Right kidney (tissue), 9 donors: ENCODE measurements at places on chromosomes 16 and 17.

DNA sequence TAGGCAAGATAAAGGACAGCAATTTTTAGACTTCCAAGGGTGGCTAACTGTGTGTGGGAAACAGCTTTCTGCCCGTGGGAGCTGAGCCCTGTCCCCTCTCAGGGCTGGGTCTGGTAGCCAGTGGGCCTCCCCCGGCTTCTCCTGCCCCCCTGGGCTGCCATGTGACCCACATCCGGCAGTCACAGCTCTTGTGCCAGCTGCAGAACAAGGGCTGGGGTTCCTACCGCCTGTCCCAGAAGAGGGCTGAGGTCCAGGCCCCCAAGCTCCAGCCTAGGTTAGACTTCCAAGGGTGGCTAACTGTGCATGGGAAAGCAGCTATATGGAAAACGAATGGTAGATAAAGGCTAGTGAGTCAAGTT, 6.1 kb downstream of the GAST start:
- no peak for DNase-seq

GRCh38 chr16:81167851-81168250, 70.6 kb upstream of the BCO1 start:
- DNase-seq = no peak

GRCh38 chr16:18969050-18969854, 14.5 kb upstream of the TMC7 start:
- peak; percentile 69 for DNase-seq

DNA sequence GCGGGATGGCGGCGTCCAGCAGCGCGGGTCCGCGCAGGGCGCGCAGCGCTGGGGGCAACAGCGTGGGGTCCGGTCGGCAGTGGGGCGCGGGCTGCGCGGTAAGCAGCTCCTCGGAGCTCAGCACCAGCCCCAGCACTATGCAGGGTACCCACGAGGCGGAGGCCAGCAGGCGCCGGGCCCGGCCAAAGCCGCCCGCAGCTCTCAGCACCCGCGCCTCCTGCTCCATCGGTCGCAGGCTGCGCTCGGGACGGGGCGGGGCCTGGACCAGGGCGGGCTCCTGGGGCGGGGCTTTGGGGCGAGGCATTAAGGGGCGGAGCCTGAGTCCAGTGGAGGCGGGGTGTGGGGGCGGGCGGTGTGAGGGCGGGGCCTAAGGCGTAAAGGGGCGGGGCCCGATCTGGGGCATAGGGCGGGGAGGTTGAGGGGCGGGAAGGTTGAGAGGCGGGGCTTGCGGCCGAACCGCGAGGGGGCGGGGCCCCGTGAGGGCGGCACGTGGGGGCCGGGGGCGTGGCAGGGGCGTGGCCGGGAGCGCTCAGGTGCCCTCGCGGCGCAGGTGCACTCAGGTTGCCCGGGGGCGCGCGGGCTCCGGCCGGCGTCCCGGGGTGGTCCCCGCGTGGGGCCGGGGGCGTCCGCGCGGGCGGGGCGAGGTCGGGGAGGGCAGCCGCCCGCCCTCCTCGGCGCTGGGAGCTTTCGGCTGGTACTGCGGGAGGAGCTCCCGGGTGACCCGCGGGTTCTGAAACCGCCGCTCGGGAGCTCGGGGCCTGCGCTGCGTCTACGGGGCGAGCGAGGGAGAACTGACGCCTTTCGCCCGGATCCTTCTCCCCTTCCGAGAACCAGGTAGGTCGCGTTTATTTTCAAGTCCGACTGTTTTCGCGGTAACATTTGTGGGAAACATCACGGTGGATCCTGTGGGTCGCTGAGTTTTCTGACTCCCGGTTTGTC, 1.4 kb upstream of the SLC22A31 start:
- DNase-seq = peak; percentile 47

DNA sequence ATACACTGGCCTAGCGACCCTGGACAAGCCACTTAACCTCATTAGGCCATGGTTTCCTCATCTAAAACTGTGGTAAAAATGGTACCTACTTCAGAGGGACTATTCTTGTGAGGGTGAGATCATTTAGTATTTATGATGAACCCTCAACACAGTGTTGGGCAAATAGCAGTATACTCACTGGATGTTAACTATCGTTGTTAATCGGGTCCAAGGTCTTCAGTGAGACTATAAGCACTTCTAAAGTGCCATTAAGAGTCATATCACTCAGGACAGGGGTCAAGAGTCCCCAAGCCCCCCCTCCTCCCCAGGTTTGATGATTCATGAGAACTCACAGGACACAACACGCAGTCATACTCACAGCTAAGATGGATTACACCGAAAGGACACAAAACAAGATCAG, 11.0 kb downstream of the TK2 start:
- DNase-seq = no peak

GRCh38 chr17:81142301-81143199, 22.8 kb upstream of the PVALEF start:
- DNase-seq = peak; percentile 54

DNA sequence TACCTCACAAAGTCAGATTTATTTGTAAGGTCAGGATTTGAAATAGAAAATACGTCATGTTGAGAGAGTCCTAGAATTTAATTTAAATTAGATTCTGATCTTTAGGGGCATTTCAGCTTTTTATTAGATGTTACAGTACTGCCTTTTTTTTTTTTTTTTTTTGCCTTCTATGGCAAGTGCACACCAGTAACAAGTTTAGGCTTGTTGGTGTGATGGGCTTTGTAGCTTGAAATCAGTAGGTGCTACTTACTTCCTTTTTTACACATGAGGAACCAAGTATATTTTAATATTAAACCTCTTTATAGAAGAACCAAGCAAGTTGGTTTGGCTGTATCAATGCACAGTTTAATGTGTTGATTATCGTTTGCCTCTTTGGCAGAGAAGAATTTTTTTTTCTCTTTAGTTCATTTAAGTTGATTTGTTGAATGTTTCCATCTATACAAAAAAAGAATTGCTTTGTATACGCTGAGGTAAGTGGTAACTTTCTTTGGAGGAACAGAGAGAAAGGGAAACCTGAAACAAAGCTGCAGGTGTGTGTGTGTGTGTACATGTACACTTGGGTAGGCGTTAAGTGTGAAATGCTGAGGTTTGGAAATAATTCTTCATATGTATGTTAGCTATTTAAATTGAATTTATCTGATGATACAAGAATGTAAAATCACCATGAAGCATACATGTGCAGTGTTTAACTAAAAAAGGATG, 15.7 kb downstream of the RBL2 start:
- DNase-seq = no peak

DNA sequence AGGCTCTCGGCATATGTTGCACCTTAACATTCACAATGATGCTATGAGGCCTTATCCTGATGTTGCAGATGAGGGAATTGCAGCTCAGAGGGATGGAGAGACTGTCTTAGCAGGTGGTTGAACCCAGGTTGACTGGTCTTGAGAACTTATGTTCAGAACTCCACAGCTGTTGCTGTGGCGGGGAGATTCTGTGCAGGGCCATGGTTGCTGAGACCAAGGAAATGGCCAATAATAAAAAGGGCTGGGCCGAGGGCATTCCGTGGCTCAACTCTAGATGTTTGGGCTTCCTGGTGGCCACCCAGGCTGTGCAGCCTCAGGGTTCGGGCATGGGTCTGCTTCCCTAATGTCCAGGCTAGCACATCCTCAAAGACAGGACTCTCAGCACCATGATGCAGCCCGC, 5.9 kb downstream of the KSR1 start:
- DNase-seq = no peak

- DNase-seq = no peak
These were observed 3.2 kb upstream of the PRPSAP1 start for GRCh38 chr17:76356803-76357456.
